ENCODE measurements at places on chromosomes 7 and 10.

GRCh38 chr7:19677180-19677579 is 31.7 kb downstream of the POLR1F start:
- DNase-seq = no peak

DNA sequence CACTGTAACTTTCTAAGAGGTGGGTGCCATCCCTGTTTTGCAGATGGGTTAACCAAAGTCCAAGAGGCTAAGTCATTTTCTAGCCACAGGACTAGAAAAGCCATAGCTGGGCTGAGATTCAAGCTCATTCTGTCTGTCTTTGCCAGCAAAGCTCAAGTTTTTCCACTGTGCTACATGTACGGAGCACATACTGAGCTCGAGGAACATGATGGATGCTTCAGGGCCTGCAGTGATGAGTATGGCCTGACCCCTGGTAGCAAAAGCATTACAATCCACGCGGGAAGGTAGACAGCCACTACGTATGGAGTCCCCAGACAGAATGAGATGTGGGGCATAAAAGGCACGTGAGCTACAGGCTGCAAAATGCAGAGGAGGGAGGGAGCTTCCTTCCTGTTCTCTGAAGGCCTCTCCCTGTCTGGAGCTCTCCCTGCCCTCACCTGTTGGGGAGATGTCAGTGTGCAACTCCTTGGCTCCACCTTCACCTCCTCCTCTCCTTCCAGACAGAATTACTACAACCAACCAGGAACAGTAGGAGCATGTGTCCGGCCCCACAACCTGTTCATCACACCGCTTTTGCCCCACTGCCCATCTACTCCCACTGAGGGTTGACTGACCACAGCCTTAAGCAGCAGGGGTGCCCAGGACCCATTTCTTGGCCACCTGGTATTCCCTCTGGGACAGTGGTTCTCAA is 16.4 kb downstream of the ITPRIP start:
- no peak for DNase-seq

DNA sequence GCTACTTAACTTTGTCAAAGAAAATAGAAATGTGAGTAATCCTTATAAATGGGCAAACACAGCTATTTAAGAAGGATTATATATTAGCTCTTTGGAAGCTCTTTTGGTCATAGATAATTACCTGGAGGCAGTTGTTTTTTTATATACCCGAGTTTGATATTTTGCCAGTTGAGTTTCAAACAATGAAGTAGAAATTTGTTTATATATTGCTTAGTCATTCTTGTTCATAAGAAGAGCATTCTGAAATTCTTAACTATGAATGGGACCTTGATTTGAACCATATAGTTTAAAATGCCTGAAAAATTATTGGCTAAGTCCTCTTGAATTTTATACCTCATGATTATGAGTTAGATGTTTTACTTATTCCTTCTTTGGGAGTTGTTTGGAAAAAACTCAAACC is 36.4 kb downstream of the MINPP1 start:
- no peak for DNase-seq

DNA sequence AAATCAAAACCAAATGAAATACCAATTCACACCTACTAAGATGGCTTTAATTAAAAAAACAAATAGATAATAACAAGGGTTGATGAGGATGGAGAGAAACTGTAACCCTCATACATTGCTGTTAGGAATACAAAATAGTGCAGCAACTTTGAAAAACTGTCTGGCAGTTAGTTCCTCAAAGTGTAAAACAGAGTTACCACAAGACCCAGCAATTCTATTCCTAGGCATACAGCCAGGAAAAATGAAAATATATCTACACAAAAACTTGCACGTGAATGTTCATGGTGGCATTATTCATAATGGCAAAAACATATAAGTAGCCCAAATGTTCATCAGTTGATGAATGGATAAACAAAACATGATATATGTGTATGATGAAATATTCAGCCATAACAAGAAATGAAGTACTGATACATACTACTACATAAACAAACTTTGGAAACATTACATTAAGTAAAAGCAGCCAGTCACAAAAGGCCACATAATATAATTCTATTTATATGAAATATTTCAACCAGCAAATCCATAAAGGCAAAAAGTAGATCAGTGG is 83.5 kb downstream of the BRAF start:
- no peak for DNase-seq

DNA sequence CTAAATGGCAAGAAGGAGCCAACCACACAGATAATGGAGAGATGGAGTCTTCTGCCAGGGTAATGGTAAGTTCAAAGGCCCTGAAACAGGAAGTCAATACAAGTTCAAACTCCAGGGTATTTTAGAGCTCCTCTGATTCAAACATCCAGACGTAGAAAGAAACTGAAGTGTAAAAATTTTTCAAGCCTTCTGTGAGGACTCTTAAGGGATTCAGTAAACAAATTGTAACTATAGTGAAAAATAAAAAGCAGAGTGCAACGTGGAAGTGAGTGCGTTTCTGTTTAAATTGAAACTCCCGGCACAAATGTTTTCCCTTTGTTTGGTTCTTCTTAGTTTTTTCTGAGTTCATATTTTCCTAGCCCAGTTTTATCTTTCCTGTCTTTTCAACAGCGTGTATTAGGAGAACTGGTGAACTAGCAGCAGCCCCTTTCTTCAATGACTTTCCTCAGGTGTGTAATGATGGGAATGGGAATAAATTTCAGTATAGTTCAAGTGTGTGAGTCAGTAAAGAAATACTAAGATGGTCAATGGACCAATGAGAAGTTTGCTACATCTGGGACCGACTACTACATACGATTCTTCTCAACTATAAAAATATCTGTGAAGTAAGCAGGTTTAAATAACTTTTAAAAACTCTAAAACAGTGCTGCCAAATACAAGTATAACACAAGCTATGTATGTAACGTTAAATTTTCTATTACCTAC is 298.9 kb downstream of the CSTF2T start:
- DNase-seq = no peak

GRCh38 chr7:117468174-117468573 is 11.7 kb upstream of the CFTR start:
- no peak for DNase-seq

- no peak for DNase-seq
Measured at GRCh38 chr7:117098457-117098856, 145.2 kb downstream of the ST7 start.

- DNase-seq = no peak
Measured at GRCh38 chr7:102849538-102849937, 63.3 kb upstream of the LRRC17 start.

GRCh38 chr7:3172768-3173280 is 128.2 kb upstream of the SDK1 start:
- DNase-seq = no peak

GRCh38 chr7:84122582-84123360 is 71.8 kb downstream of the SEMA3A start:
- DNase-seq = no peak

DNA sequence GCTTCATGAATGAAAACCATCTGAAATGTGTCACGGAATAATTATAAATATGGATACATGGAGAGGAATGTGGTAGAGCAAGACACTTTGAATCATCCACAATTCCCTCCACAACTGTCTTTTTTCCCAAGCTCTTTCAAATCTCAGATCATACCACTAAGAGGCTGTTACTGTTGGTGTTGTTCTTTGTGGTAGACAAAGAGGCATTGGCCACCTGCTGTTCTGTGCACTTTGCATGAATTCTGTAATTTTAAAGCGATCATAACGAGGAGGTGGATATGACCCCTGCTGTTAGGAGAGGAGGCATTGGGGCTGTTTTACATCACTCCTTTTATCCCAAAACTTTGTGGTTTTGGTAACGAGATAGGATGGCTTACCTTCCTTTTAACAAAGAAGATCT is 141.2 kb upstream of the KLF6 start:
- DNase-seq = no peak

- DNase-seq = no peak
Measured at GRCh38 chr7:31058122-31058521, 6.0 kb downstream of the ADCYAP1R1 start.

GRCh38 chr7:27897001-27897400 is 157.0 kb downstream of the TAX1BP1 start:
- DNase-seq = no peak

GRCh38 chr10:51233337-51234100 is 159.2 kb downstream of the PRKG1 start:
- no peak for DNase-seq

GRCh38 chr7:90710466-90710850 is 114.3 kb downstream of the CDK14 start:
- no peak for DNase-seq

DNA sequence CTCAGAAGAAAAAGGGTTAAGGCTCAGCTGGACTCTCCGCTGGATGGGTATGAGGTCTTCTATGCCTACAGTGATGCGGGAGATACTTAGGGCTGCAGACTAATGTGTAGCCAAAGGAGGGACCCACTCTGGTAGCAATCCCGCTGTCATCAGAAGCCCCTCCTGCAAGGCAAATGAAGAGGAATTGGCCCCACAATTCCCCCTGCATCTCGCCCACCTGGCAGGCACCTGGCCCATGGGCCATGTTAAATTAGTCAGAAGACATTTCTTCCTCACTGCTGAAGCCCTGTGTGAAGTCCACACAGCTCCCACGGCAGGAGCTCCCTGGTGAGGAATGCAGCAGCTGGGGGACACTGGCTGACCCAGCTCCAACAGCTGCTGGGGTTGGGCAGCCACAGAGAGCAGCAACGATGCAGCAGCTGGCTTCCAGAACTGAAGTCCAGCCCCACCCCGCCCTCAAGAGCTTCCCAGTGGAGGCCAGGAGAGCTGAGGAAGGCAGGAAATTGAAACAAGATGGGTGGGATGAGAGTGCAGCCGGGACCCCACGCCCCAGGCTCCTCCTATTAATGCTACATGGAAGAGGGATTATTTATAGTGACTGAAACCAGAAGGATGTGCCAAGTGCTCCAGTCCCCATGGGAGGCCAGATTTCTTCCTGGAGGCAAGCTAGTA is 5.5 kb downstream of the VSTM4 start:
- no peak for DNase-seq

DNA sequence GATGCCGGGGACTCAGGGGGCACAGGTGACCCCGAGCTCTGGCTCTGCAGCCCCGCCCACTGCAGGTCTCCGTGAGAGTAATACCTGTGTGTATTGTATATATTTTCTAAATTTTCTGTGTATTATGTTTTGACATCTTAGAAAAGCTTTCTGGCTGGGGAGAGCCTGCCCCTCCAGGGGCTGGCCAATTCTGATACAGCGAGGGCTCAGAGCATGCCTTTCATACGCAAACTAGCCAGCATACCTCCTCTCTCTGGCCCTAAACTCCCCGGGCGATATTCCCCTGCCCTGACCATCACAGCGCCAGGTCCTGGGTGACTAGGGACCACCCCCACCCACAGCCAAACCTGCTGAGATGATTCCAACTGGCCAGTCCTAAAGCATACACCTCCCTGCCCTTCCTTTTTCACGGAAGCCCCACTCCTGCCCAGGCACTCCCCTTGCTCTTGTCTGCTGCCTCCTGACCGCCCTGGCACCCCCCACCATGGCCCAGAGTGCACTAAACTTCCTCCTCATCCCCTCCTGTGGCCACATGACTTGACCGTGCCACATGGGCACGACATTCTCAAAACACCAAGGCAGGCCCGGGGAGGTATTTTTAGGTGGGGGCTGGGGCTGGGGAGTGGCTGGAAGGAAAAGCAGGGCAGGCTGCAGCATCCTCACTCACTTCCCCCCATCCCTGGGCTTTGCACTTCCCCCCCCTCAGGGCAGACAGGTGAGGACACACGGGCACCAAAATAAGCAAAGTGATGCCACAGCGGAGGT is 61.5 kb downstream of the INSIG1 start:
- no peak for DNase-seq

- peak; percentile 74 for DNase-seq
Measured at GRCh38 chr10:73495884-73496674, at the start of gene PPP3CB. Gene PPP3CB, minus strand, starts transcription at chr10:73496024. Its CDS starts 135 bp downstream, at chr10:73495889.

DNA sequence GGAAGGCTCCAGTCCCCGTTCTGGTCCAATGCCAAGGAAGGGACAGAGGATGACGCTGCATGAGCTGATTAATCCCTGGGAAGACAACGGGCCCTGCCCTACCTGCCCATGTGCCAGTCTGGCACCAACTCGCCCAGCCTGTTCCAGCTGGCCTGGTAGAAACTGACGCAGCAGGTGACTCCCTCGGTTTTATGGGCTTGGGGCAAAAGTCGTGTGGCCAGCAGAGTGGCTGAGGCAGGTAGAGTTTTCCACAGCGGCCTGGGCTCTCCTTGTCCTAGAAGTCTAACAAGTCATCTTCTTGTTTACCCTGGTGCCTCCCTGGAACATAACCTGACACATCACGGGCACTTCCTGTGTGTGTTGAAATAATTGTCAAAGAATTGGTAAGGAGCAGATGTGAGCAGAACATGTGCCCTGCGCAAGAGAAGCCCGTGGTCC is 20.4 kb upstream of the LMTK2 start:
- DNase-seq = no peak

DNA sequence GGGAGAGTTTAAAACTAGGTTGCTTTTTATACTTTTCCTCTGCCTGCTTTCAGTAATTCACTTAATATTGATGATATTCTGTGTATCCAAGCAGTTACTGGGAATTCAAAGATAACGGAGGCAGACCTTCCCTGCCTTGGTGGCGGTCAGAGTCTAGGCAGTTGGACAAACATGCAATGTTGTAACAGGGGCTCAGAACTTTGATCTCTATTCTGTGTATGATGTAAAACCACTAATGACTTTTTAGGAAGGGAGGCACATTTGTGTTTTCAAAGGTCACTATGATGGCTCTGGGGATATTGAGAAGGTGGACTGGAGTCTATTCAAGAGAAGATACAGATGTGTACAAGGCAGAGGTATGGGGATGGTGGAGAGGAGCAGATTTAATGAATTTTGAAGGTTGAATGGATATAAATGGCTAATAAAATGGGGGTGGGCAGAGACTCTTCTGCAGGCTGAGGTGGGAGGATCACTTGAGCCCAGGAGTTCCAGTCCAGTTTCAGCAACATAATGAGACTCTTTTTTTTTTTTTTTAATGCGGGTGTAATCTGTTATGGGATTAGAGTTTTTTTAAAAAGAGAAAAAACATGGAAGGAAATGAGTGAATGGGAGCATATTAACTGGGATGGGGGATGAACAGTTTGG is 5.7 kb upstream of the PON2 start:
- no peak for DNase-seq

Data from GM18507 (cell line).